NCI-H1048 (cell line): ENCODE measurements at places on chromosomes 2 and 18.

DNA sequence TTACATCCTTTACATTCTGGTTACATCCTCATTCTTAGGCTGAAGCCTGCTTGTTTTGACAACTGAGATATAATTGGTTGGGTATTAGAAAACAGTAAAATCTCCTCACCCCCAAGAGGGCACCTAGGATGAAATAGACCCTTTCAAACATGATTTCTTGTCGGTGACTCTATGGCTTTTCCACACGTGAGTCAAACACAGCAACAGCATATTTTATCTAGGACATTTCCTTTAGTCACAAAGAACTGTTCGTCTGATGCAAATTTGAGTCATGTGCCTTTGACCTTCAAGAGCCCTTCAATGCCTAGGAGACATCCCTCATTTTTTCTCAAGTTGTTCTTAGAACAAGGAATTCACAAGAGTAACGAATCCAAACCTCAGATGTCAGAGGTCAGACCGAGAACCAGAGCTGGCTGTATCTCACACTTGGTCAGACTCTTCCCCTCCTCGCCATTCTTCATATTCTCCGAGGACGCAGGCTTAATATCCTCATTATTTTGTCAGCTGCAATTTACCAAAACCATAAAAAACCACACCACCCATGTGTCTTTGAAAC is 60.5 kb upstream of the ALKAL2 start:
- DNase-seq = no peak

GRCh38 chr2:100381240-100381639 is 36.2 kb downstream of the CHST10 start:
- peak; percentile 20 for DNase-seq

GRCh38 chr2:36812196-36812595 is 115.7 kb downstream of the VIT start:
- DNase-seq = no peak

DNA sequence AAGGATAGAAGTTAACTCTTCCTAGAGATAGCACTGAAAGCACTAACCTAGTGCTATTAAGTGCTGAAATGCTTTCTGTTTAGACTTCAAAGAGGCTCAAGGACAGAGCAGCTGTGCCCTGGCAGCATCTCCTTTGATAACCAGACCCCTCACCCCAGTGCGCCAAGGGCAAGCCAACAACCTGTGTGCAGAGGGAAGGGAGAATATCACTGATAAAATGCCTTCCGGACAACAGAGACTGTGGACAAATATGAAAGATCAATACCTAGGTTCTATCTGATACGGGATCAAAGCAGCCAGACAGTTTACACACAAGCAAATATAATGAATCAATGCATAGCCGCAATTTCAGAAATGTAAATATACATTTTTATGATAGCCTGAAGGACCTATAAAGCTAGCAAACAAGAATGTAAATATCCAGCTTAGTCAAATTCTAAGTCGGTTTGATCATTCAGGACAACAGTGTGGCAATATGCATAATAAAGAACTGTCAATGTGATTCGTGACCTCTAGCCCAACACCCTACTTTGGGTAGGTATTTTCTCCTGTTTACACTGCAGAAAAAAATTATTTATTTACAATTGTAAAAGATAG is 91.8 kb upstream of the RFX8 start:
- DNase-seq = peak; percentile 52
